A549 treated with GW870086 at 1 μM for 4 hours (cell line): ENCODE measurements at places on chromosomes 3 and 15. TPM values are rescaled to one million over a fixed set of nuclear protein-coding genes. Genes with fewer than 3 reads are reported as not detected.

REC114 gene
- not detected in 5 replicates for total RNA-seq

GPR15 gene
- not detected in 5 replicates for total RNA-seq

CDCP1 gene
- total RNA-seq, result 9.8 to 11.7 TPM (median 10.5 TPM) in 5 replicates

CCDC9B gene
- 15.2 to 22.6 TPM (median 18.3 TPM) in 5 replicates for total RNA-seq

CYP11A1 gene
- total RNA-seq, result not detected in 5 replicates
